ENCODE measurements at places on chromosomes 4 and X.
A peak's percentile ranks its signal among the peaks of the same experiment; 100 is the strongest.

GRCh38 chr4:187010052-187010451 is 286.4 kb upstream of the FAT1 start:
- no peak for DNase-seq

- DNase-seq: no peak
Measured at GRCh38 chr4:3766785-3767569, 792 bp downstream of the ADRA2C start.

- DNase-seq: peak; percentile 82
Measured at GRCh38 chrX:78658845-78659744, at the start of gene RTL3. Gene RTL3 (minus strand): TSS chrX:78659328. CDS start chrX:78658420, 908 bp downstream.

GRCh38 chr4:150176547-150176946 is 98.3 kb downstream of the DCLK2 start:
- DNase-seq: peak; percentile 47

DNA sequence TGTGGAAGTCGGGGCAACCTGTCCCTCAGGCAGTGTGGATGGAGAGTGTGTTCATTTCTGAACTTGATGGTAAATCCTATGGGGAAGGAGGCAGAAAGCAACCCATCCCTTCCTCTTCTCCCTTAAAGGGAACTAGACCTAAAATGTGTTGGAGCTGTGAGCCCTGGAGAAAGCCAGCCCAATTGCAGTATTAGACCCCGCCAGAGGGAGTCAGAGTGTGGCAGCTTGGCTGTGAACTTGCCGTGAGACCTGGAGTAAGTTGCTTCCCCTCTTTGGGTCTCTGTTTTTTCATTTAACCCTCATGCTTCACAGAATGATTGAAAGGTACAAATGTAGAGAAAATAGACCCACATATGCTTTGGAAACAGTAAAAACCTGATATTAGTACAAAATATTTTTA is 108.7 kb upstream of the PAK3 start:
- no peak for DNase-seq

DNA sequence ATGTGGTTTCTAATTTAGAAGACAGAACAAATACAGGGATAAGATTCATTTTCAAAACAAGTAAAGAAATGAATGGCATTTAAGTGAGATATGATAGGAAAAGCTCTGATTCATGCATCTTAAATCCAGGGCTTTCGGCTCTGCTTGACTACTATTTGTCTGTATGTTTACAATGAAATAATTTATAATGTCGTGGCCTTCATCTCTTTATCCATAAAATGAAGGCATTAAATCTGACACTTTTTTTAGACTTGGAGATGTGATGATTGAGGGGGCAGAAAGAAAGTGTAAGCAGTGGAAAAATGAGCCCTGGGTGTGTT is 115.7 kb upstream of the KIT start:
- DNase-seq: no peak

GRCh38 chrX:29872831-29873230 is 342.5 kb upstream of the MAGEB2 start:
- no peak for DNase-seq

- no peak for DNase-seq
Measured at GRCh38 chrX:86044216-86044615, 3.1 kb downstream of the CHM start.

GRCh38 chrX:103878466-103879122 is 46.5 kb upstream of the RAB9B start:
- DNase-seq: peak; percentile 68

- DNase-seq: no peak
Measured at GRCh38 chr4:77197361-77197760, 40.4 kb downstream of the CCNG2 start.

DNA sequence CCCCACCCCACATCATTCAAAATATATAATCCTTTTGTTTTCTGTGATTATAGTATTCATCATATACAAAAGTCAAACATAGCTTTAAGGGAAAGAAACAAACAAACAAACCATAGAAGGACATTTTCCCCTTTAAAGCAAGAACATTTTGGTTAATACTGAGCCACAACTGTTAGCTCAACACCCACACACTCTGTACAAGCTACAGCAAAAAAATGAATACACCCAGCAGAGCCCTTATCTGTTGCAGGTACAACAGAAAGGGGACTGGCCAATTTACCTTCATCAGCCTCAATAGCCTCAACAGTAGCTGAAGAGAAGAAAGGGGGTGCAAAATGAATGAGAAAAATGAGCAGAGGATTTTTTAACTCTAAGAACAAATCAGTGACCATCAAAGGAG is 318.4 kb downstream of the PPP3CA start:
- DNase-seq: no peak

DNA sequence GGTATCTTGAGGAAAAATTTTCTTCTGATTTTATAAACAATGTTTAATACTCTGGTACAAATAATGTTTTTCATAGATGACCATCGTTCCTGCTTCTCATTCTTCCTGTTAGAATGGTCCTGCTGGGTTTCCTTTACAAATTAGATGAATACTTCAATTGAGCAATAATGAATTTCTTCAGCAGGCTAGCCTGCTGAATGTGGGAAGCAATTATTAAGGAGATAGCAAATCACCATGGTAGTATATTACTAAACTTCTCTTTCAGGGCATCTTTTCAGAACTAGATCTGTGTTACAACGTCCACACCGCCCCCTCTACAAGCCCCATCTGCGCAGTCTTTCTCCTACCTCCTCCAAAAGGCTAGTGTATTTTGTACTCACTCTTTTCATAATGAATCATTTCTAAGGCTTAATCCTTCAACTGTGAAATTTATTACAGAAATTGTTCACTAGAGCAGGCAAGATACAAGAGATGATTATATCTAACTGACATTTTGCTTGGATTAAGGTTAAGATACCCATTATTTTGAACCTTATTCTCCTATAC is 38.4 kb downstream of the GPRIN3 start:
- no peak for DNase-seq

DNA sequence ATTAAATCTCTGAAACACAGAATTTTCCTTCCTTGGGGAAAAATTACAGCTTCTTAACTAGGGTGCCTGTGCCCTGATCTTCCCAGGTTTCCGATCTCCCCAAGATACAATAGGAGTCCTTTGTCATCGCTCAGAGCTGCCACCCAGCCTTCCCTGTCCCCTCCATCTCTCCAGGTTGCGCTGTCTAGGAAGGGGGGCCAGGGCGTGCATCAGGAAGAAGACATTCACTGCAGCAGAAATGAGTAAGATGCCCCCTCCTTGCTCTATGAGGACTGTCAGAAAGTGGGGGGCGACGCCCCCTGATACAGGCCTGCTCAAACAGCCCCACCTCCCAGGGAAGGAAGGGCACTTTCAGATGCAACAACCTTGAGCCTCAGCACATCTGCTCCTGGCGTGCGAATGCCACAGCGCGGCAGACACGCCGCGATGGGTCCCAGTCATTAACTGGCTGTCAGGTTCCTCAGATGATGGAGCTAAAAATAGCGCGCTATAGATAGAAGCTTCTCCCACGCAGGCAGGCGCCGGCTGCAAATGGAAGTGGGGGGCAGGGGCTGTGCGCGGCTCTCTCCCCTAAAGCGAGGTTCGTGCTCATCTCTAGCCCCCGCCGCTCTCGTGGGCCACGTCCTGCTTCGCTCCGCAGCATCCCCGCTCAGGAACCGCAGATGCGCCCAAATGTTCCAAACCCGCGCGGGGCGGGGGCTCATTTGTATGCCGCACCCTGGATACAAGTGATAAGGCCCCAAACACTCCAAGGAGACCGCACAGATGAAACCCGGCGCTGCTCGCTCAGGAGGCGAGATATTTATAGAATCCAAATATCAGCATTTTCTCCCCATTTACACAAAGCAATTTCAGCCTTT is 57.6 kb upstream of the LGI2 start:
- peak; percentile 2 for DNase-seq

DNA sequence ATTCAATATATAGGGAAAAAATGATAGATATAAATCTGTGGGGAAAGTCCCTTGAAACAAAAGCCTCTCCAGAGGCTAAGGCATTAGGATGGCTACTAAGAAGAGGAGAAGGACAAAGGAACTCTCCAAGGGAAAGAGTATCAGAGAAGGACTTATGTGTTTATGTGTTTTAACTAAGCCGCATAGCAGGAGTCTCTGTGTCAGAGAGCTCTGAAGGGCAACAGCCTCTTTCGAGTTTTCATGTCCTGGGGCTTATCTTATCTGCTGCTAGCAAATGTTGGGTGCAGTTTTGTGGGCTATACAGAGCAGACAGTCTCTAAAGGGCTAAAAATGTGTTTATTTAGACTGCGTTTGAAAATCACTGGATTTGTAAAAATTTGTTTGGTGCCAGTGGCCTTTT is 1145.6 kb upstream of the DIAPH2 start:
- DNase-seq: no peak

DNA sequence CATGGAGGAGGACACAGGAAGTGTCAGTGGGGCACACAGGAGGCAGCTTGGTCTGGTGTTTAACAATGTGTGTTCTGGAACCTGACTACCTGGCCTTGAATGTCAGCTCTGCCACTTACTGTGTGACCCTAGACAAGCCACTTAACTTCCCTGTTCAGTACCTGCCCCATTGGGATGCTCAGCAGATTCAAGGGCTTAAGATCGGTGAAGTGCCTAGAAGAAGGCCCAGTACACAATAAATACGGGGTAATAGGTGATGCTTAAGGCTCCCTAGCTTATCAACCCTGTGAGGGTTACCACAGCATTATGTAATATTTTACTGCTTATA is 1.6 kb upstream of the CHIC2 start:
- no peak for DNase-seq

DNA sequence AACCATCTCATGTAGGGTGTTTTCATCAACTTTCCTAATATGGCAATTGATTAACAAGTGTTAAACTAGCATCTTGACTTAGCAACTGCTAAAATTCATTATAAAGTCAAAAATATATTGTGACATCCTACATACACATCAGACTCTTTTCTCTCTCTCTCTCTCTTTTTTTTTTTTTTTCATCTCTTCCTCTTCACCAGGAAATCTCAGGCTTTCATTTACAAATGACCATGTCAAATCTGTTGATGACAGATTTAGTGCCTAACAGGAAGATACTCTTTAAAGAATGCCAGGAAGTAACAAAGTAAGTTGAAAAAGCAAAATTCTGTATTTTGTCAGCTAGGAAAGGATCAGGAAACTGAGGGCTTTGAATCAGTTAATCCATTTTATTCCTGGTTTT is 365.5 kb downstream of the PCDH7 start:
- no peak for DNase-seq

DNA sequence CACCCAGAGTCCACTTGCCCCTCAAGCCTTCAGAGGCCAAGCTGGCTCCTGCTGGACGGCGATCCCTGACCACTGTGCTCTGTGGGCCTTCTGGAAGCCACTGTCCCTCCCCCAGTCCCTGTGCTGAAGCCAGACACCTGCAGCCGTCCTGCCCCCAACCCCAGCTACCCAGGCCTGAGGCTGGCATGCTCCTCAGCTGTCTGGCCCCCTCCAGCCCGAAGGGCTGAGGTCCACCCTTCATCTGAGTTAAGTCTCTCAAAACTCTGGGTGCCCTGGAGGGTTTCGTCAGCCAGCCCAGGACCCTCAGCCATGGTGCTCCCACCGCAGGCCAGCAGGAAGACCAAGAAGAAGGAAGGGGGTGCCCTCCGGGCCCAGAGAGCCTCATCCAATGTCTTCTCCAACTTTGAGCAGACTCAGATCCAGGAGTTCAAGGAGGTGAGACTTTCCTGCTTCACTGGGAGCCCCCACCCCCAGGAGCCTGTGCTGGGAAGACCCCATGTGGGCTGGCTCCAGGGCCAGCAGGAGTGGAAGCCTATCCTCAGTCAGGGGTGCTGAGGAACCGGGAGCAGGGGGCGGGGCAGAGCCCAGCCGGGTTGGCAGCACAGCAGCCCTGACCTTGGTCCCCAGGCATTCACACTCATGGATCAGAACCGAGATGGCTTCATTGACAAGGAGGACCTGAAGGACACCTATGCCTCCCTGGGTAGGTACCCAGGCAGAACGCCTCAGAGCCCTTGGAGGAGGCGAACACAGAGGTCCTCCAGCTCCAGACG is 4.2 kb downstream of the MYL5 start:
- DNase-seq: no peak

DNA sequence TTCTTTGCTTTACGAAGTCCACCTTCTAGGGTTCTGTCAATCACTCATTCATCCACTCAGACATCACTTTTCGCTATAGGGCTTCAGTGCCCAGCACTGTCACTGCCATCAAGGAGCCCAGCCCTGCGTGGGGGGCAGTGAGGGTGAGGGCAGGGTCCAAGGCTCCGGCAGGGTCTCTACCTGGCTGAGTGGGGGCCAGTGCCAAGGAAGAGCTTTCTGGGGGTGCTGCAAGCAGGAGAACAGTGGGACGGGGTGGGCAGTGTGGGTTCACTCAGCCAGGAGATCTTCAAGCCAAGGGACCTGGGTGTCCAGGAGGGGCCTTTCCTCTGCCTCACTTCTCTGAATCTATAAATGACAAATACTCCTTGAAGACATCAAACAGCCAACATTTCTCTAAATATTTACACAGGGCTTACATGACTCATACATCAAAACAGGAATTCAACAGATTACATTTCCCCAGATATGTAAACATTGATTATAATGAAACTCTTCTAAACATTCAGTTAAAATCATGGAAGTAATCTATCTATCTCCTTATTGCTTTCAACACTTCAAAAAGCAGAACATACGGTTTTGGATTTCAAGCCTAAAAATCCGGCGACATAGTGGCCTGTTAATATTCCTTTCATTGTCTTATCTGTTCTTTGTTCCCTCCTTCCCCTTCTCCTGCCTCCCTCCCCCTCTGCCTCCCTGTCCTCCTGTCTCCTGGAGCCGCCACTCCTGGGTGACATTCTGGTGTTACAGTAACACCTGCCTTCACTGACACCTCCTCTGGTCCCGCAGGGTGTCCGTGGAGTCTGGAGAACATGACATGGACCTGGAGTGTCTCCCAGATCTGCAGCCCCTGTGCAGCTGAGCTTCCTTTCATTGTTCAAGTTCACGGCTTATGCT is 94.4 kb upstream of the ADRA2C start:
- no peak for DNase-seq

DNA sequence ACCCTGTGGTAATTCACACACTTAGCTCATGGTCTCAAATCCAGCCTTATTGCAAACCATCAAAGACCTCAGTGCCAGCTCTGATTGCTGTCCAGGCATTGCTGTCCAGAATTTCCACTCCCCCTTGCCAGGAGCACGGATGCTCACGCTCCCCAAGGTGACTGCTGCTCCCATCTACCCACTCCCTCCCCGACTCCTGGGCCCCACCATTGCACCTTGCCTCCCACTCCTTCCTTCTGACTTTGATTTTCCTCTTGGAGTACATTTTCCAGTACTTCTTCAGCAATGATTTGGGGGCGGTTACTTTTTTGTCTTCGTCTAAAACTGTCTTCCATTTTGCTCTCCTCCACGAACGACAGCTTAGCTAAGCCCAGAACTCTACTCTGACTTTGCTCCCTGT is 11.5 kb downstream of the ZFYVE28 start:
- no peak for DNase-seq

DNA sequence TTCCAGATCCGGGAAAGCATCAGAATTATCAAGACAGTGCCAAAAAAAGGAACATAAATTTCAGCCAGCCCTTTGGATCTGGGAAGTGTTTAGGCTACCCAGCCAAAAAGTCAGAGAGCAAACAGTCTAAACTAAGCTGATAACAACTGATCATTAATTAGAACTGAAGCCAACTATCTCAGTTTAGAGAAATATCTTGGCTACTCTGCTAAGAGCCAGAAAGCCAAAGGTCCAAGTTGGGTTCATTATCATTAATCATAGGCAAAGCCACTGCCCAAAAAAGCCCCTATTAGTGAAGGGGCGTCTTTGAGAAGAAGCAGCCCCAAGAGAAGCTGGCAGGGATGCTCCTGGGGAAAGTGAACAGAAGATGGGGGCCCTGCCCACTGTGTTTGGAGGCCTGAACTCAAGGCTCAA is 37.0 kb upstream of the SHISA3 start:
- DNase-seq: no peak

GRCh38 chrX:57900975-57901374 is 9.3 kb downstream of the ZXDA start:
- DNase-seq: peak; percentile 42

All from HFFc6 (cell line).